ENCODE measurements at places on chromosomes 12 and 14.
A peak's percentile ranks its signal among the peaks of the same experiment; 100 is the strongest.

GRCh38 chr12:10102322-10102721 is 3.5 kb upstream of the CLEC1A start:
- DNase-seq: peak; percentile 60

- DNase-seq: no peak
Measured at GRCh38 chr12:62401631-62402030, 65.0 kb upstream of the MON2 start.

DNA sequence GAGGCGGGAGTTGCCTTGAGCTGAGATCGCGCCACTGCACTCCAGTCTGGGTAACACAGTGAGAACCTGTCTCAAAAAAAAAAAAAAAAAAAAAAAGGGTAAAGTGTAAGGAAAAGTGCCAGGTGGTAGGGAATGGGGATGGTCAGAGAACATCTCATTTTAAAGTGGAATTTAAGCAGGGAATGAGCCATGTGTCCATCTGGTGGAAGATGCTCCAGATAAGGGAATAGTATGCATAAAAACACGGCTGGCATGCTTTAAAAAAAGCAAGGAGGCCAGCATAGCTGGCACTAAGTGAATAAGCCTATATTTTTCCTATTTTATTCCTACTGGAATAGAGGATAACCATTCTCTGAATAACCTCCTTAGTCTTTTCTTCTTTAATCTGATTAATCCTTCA is 33.7 kb downstream of the FAM186A start:
- DNase-seq: no peak

- no peak for DNase-seq
Measured at GRCh38 chr12:20477672-20478071, 109.3 kb downstream of the PDE3A start.

- no peak for DNase-seq
Measured at GRCh38 chr12:124487066-124487833, 80.2 kb downstream of the NCOR2 start.

- no peak for DNase-seq
Measured at GRCh38 chr12:49980501-49981349, 8.0 kb downstream of the AQP6 start.

DNA sequence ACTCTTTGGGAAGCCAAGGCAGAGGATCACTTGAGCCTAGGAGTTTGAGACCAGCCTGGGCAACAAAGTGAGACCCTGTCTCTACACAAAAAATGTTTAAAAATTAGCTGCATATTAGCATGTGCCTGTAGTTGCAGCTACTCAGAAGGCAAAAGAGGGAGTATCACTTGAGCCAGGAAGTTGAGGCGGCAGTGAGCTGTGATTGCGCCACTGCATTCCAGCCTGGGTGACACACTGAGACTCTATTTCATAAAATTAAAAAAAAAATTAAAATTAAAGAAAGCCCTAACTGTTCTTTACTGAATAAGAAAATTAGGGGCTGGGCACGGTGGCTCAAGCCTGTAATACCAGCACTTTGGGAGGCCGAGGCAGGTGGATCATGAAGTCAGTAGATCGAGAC is 27.0 kb downstream of the SENP1 start:
- no peak for DNase-seq

- no peak for DNase-seq
Measured at GRCh38 chr12:104250366-104251125, 35.0 kb downstream of the TXNRD1 start.

GRCh38 chr12:104529130-104529874 is 72.6 kb downstream of the CHST11 start:
- DNase-seq: no peak

- DNase-seq: no peak
Measured at GRCh38 chr14:69083181-69083580, 69.7 kb downstream of the DCAF5 start.

DNA sequence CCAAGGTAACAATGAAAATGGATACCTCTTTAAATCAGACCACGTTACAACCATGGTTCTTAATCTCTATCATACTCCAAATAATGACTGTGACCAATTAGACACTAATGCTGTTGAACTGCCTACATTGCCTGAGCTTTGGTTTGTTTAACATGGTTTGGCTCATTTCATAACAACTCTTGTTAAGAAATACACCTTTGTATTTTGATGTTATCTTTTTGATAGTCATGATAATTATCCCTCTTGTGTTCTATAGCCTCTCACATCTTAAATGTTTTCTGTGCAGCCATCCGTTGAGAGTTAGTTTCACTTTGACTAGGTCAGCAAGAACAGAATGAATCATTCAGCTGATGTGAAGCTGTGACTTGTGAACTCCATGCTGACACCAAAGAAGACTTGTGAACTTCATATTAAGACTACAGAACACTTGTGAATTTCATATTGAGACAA is 75.5 kb upstream of the RERGL start:
- no peak for DNase-seq

GRCh38 chr12:70398862-70399261 is 32.8 kb downstream of the KCNMB4 start:
- no peak for DNase-seq

DNA sequence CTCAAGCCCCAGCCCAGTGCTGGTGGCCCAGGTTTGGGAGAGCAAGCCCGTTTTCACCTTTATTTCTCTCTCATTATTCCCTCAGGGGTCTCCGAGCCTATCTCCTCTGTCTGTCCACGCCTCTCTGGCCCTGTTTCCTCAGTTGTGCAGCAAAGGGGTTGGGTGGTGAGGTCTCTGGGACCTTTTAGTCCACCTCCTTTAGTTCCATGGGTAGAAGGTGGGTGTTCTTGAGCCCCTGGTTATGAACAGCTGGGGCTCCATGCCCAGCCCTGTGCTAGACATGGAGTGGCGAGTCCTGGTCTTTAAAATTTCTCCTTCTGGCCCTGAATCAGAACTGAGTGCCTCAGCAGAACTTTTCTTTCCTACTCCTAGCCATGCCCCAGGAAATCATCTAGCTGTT is 1.3 kb upstream of the NGB start:
- no peak for DNase-seq

GRCh38 chr14:93909429-93910128 is 17.6 kb upstream of the FAM181A start:
- DNase-seq: no peak

GRCh38 chr12:100801320-100801719 is 6.7 kb downstream of the ANO4 start:
- no peak for DNase-seq

DNA sequence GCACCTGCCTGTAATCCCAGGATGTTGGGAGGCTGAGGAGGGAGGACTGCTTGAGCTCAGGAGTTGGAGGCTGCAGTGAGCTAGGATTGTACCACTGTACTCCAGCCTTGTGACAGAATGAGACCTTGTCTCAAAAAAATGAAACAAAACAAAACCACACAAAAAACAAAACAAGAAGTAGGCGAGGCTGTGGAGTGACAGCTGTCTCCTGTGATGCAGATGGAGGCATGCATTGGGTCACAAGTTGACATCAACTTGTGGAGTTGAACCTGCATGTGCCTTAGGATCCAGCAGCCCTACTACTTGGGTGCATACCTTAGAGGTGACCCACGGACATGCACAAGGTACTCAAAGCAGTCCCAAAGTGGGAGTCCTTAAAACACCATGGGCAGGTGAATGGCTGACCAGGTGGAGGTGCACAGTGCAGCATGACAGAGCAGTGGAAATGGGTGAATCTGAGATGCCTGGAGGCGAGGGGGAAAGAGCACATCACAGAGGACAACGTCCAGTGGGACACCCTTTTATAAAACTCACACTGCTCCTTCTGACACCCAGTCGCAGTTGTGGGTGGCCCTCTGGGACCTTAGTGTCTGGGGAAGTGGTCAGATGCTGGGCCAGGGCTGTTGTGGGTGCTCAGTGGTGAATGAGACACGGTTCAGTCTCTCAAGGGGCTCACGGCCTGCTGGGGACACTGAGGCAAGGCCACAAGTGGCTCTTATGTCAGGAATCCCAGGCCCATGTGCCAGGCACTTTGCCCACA is 12.7 kb downstream of the PLBD2 start:
- DNase-seq: no peak

- no peak for DNase-seq
Measured at GRCh38 chr12:24537083-24537860, 411.6 kb downstream of the BCAT1 start.

DNA sequence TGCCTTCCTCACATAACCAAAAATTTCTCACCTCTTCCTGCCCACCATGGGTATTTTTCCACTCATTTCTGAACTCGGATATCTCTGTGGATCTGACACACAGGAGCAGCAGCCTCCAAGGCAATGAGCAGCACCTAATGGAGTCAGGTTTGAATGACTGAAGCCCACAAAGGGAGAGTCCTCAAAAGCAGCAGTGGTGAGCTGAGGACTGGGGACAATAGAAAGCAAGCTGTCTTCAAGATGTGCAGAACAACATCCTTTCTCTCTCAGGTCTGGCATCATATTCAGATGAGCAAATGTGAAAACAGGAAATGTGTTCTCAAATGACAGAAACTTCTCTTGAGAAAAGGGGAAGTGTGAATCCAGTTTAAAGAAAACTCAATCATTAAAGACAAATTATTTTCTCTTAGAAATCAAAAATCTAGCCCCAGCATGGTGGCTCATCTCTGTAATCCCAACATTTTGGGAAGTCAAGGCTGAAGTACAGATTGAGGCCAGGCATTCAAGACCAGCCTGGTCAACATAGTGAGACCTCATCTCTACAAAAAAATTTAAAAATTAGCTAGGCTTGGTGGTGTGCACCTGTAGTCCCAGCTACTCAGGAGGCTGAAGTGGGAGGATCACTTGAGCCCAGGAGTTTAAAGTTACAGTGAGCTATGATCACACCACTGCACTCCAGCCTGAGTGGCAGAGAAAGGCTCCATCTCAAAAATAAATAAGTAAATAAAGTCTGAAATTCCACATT is 54.2 kb downstream of the C12orf42 start:
- no peak for DNase-seq
